ENCODE measurements at places on chromosomes 7 and 10.
A peak's percentile ranks its signal among the peaks of the same experiment; 100 is the strongest.

- DNase-seq: no peak
Observed at GRCh38 chr7:69768986-69769595, 170.8 kb downstream of the AUTS2 start.

DNA sequence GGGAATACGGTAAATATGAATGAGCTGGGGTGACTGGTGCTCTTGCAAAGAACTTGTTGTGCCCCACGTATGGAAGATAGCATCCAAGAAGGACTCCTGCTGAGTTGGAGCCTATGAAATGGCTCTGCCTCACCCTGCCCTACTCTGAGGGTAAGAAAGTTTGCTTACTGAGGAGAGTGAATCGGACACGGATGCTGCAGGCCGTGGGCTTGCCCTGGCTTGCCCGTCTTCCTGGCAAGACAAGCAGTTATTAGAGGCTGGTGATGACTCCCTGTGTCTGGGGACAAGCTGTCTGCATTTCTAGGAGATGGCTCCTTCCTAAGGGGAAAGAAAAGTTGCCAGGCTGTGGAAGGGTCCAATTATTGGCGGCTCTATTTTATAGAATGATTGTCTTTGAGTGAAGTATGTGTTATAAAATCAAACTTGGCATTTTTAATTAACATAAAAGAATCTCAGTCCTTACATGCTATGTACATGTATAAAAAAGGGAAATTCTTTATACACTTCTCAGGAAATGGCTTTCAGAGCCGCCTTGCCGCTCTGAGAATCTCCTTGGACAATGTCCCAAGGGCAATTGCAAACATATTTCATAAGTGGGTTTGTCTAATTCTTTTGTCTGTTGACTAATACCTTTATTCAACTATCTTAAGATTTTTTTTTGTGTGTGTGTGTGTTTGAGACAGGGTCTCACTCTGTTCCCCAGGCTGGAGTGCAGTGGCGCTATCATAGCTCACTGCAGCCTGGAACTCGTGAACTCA is 64.6 kb downstream of the CYP26A1 start:
- peak; percentile 79 for DNase-seq

- no peak for DNase-seq
Observed at GRCh38 chr7:27608776-27609495, 53.7 kb downstream of the HIBADH start.

DNA sequence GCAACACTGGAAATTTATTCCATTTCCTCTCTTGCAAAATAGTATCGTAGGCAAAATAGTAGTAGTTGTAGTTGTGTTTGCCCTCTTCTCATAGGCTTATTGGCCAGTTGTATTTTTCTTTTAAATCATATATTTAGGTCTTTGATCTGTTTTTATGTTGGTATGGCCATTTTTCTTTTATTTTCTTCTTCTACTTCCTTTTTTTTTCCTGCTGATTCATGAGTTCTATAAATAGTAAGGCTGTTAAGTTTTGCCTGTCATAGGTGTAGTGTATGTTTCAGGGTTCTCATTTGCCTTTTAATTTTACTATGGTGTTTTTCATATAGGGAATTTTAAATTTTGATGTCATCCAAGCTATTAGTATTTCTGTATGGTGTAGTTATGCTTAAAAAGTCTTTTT is 25.4 kb upstream of the MRC1 start:
- DNase-seq: no peak

DNA sequence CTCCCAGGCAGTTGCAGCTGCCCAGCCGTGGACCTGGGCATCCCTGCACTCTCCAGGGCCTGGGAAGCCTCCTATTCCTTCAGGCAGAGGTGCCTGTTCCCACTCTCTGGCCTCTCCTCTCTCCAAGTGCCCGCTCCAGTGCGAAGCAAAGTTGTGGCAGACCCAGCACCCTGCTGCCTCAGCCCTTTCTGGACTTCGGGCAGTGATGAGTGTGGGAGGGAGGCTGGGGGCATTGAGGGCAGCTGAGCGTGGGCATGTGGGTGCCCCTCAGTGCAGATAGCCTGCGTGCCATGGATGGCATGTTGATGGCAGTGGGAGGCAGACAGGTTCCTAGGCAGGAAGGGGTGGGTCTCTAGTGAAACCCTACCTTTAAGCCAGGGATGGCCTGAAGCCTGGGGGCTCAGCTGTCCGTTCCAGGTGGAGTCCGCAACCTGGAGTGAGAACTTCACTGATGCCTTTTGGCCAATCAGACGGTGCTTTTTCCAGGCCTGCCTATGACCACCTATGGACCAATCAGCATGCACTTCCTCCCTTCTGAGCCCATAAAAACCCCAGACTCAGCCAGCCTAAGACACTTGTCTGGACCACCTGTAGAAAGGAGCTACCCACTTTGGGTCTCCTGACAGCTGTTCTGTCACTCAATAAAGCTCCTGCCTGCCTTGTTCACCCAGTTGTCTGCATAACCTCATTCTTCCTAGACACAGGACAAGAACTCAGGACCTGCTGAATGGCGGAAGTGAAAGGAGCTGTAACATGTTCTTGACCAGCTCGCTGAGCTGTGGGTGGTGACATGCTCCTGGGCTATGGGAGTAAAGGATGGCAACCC is 26.1 kb downstream of the SVIL start:
- DNase-seq: no peak

DNA sequence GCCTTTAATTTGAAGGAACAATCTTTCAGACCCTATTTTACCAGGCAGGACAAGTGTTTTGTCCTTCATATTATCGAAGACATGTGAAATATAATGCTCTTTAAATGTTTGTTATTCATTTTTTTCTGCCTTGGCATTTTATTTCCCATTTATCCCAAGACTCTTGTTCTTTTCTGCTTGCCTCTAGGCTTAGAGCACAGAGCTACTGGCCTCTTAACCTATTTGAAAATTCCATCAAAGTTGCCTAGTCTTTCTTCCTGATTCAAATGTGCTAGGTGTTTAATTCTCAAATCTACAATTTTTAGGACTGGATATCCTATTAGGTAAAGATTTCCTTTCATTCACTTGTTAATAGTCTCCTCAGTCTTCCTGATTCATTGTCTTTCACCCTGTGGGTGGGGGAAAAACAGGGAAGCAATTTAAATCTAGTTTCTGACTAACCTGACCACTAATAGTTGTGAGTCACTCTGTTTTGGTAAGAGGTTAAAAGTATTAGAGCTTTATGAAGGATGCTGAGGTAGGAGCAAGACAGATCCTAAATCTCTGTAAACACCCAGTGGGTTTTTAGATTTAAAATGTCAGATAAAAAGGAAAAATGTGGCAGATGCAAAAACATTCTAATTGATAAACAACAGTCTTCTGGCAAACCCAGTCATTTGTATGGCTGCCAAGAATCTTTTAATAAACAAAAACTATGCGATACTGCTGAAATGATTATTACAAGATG is 1.5 kb downstream of the LIPK start:
- no peak for DNase-seq

DNA sequence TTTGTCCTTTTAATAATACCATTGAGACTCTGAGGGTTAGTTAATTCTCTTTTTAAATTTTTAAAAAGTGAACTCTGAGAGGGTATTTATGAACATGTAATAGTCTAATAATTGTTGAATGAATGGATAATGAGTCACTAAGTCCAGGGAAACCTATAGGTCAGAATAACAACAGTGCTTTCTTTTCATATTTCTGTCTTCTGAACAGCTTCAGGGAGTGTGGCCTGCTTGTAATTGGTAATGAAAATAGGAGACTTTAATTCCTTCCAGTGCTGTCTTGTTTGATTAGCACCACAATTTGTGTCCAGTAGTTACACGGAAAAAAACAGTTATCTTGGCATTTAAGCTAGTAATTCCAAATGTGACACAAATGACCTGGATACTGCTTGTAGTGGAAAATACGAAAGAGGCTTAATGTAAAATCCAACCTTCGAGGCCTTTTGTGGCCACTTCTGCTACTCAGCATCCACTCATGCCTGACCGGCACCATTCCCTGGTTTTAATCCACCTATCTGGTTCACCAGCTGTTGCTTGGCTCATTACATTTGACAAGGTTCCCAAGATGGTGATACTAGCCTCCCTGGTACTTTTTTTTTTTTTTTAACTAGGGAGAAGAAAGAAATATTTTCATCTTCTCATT is 149.3 kb upstream of the IMMP2L start:
- DNase-seq: no peak

DNA sequence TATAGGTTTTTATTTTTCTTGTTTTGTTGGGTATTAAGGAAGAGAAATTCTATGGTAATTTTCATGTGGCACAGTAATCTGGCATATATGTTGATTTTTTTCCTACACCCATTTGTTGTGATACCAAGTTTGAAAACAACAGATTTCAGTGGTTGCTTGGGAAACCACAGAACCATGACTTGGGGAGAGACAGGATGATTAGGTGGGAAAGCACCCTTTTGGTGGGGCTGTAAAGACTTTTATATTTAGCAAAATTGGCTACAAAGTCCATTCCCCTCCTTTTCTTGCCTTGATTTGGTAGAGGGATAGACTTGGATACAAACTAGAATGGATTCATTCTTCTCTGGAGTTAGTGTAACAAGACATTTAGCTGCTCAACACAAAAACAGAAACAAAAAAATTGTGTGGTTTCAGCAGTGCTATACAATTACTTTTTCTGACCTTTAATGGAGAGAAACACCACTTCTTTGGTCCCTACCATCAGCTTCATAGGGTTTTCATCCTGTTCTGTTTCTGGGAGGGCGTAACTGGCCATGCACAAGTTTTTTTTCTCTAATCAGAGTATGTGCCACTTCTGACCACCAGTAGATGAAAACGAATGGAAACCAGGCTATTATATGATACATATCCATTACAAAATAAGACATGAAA is 52.7 kb downstream of the FIGNL1 start:
- no peak for DNase-seq

DNA sequence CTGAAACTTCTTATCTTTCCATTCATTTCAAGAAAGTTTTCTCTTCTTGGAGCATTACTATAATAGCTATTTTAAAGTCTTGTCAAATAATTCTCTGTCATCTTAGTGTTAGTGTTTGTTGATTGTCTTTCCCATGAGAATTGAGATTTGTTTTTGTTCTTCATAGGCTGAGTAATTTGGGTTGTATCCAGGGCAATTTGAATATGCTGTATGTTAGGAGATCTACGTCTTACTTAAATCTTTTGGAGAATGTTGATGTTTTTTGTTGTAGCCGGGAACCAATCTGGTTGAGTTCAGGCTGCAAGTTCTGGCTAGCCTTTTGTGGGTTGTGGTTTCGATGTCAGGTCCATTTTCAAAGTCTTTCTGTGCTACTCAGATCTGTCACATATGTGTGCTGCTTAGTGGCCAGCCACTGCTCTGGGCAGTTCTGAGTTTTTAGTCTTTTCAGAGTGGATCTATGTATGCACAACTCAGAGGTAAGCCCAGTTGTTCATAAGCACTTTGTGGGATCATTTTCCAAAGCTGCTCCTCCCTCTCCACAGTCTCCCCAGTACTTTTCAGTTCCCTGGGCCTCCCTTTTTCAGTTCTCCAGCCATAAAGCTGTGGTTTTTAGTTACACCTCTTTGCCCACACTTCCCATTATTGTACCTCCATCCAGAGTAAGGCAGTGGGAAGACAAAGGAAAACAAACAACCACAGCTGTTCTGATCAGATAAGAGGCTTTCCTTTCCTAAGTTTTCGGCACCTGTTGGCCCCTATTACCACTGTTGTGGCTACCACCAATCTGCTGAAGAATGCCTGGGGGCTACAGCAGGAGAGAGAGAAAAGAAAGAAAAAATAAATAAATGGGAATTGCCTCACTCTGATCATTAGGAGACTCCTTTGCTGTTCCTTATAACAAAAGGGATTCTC is 4.7 kb upstream of the CCNJ start:
- DNase-seq: no peak

- DNase-seq: no peak
Observed at GRCh38 chr7:113936982-113937381, 18.2 kb upstream of the PPP1R3A start.

DNA sequence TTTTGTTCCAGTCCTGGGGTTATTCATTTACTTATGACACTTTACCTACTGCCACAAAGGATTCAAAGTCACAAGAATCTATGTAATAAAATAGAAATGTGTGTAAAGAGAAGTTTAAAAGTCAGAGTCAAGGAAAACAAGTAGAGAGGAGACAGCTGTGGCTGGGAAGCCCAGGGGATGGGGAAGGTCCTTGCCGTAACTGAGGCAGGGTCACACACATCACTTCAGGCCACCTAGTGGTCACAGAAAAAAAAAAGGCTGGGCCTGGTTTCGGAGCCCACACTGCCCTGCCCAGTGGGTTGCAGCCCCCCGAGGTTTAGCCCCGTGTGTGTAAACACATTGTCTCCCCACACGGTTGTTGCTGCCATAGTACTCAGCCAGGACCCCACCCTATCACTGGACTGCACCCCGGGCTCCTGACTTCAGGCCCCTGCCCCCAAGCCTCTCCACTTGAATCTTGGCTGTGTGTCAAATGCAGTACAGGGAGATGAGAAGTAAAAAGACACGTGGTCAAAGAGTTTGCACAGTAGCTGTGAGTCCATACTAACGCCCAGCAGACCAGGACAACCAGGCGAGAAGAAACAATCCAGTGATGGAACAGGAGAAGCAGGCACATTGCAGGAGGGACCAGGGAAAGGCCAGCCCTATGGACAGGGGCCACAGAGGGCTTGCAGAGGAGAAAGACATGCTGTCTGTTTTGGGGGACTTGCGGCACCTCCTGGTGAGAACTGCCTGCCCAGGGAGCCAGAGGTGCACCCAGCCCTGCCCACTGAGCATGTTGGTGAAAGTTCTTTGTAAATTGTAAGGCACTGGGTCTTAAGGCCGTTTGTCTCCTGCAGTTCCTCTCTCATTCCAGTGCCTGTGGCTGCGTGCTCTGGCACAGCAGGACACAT is 91.4 kb upstream of the MACROH2A2 start:
- DNase-seq: no peak

GRCh38 chr10:114070710-114071109 is 27.0 kb downstream of the ADRB1 start:
- no peak for DNase-seq

DNA sequence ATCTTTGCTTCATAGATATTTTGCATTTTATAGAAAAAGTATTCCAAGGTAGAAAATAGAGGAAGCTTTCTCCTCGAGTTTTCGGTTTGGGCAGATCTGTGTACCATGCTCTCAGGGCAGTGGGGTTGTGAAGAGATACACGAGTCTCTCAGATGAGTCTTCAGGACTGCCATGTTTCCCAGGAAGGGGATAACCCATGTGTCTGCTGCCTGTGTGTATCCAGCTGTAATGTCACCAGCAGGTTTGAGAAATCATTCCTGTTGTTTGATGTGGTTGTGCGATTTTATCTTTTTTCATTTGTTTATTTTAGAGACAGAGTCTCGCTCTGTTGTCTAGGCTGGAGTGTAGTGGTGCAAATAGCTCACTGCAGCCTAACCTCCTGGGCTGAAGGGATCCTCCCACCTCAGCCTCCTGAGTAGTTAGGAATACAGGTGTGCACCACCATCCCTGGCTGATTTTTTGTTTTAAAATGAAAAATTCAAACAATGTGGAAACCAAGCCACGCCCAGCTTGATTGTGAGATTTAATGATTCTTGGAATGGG is 48.9 kb downstream of the SNX10 start:
- DNase-seq: no peak

DNA sequence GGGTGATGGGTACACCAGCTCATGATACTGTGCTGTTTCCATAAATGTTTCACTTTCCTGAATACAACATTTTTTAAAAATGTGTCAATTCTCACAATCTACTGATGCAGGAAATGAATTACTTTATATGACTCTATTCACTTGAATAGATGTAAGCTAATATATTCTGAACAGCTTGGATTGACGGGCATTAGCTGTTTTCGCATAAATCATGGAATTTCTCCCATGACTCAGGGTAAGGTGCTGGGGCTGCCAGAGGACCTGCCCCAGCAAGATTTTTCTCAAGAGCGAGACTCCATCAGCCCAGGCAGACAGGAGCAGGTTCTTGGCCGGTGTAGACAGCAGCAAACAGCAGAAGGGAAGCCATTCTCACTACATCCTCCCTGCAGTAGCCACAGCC is 107.1 kb downstream of the PFKFB3 start:
- no peak for DNase-seq

All from RWPE2 (cell line).